NCI-H226 (cell line): ENCODE measurements at places on chromosomes 16 and 17.

DNA sequence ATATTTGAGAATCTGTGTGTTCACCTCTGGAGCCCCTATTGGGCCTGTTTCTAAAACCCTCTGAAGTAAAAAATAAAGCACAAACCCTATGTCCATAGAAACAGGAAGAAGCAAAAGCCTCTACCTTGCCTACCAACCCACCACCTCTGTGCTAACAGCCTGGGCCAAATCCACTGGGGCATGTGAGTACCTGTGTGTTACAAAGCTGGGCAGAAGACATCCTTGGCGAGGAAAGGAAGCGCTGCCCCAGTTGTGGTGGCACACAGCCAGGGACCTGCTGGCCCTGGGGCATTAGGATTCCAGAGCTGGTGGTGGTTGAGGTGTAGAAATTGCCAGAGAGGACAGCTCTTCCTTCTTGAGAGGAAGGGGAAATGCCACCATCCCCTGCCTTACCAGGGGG is 30.0 kb downstream of the MYO18A start:
- DNase-seq, result no peak

DNA sequence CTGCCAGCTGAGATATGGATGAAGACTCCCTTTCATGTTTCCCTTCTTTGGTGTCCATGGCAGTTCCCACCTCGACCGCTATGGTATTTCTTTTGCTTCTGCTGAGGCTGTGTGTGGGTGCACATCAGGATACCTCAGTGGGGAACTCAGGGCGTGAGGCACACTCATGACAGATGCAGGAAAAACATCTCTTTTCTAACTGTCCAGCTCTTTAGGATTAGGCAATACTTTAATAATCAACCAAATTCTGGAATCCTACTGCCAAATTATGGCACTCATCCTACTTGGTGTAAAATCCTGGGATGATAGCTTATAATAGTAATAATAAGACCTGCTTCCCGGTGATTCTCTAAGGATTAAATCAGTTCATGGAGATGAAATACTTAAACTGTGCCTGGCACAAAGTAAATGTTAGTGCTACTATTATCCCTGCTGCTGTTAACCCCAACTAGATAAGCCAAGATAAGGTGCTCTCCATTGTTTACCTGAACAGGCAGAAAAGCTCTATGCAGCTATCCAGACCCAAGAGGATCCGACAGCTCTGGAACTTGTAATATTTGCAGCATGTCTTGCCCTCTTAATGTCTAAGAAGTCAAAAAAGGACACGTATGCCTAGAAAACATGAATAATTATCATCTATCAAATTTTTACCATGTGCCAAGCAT is 543.3 kb downstream of the WWOX start:
- DNase-seq, result no peak

GRCh38 chr17:71003736-71004135 is 834.4 kb downstream of the KCNJ2 start:
- DNase-seq, result no peak

DNA sequence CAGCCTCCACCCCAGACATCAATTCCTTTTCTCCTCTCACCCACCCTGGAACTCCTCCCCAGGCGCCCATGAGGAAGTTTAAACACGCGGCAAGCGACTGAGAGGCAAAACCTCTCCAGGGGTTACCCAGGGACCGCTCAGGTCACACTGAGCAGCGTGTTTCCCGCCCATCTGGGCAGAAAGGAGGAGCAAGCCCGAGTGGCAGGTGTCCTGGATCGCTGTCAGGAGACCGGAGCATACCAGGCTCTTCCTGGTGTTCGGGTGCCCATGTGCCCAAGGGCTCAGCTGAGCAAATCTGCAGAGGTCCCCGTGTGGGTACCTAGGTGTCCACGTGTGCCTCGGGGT is 491 bp downstream of the SLC25A19 start:
- peak; percentile 14 for DNase-seq

GRCh38 chr16:11986521-11987057 is 10.1 kb downstream of the SNX29 start:
- DNase-seq, result no peak

GRCh38 chr16:24409045-24409444 is 130.3 kb upstream of the RBBP6 start:
- DNase-seq, result no peak

- peak; percentile 90 for DNase-seq
Measured at GRCh38 chr17:75693500-75694481, 26.7 kb downstream of the SAP30BP start.

DNA sequence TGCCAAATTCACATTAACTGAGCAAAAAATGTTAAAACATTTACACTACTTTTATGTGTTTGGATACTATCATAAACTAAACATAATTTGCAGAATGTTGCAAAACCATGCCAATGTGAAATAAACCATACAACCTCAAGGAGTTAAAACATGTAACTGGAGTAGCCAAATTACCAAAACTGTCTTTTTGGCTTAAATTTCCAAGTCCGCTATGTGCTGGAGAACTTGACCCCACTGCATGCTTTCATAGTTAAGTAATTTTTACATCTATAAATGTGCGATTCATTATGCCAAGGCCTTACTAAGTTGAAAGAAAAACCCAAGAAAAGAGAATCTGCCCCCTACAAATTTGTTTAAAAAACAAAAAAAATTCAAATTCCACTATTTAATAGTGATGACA is 28.2 kb downstream of the BRD7 start:
- no peak for DNase-seq

DNA sequence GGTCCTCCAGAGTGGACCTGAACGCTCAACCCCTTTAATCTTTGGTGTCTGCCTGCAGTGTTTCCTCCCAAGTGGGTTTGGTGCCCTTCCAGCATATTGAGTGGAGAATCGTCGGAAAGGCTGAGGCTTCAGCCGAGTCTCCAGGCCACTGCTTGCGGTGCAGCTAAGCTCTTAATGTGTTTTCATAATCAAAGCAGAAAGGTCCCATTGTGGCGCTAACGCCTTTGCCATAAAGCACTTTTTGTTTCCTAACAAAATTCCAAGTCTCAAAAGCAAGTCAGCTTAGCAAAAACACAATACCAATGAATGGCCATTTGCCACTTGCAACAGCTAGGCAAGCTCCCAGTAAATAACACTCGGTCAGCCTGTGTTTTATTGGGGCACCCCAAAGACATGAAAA is 57.6 kb downstream of the KSR1 start:
- no peak for DNase-seq

GRCh38 chr17:61285526-61286320 is 113.9 kb upstream of the TBX2 start:
- no peak for DNase-seq

DNA sequence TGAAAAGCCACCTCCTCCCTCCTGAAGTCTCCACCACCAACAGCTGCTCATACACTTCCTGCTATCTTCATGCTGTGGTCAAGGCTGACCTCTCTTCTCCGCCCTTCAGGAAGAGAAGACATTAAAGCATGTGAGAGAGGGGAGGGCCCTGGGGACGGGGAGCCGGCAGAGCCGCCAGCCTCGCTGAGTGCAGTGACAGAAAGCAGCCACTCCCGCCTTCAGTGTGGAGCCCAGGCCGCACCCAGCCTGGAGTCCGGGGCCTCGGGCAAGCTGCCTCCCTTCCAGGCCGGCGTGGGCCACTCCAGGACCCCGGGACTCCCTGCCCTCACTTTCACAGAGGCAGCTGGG is 94.7 kb upstream of the TNRC6C start:
- DNase-seq, result no peak

- DNase-seq, result no peak
Measured at GRCh38 chr16:26497896-26498295, 568.8 kb upstream of the C16orf82 start.

GRCh38 chr17:75517297-75517865 is 1.1 kb downstream of the TSEN54 start:
- no peak for DNase-seq

DNA sequence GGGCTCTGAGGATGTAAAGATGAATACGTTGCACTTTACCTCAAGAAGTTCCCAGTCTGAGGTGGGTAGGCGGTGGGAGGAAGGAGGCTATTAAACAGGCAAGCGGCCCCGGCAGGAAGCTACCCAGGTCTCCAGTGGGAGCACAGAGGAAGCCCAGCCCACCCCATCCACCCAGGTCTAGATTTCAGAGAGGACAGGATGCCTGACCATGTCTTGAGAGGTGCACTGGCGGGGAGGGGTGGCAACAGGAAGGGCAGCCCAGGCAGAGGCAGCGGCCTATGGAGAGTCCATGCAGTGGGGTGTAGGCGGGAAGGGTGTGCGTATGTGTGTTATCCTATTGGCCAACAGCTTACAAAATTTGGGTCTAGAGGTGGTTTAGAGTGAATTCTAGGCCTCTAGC is 13.9 kb downstream of the SARM1 start:
- no peak for DNase-seq

- no peak for DNase-seq
Measured at GRCh38 chr17:8904686-8905085, 37.2 kb upstream of the PIK3R6 start.

GRCh38 chr17:38608648-38609047 is 2.9 kb upstream of the SRCIN1 start:
- no peak for DNase-seq

DNA sequence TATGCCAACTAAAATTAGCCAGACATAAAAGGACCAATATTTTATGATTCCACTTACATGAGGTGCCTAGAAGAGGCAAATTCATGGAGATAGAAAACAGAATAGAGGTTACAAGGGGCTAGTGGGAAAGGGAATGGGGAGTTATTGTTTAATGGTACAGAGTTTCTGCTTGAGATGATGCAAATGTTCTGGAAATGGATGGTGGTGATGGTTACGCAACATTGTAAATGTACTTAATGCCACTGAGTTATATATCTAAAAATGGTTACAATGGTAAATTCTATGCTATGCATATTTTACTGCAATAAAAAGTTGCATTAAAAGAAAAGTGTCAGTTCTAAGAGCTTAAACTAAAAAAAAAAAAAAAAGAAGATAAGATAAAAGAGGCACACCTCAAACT is 17.9 kb downstream of the MT1X start:
- DNase-seq, result no peak

DNA sequence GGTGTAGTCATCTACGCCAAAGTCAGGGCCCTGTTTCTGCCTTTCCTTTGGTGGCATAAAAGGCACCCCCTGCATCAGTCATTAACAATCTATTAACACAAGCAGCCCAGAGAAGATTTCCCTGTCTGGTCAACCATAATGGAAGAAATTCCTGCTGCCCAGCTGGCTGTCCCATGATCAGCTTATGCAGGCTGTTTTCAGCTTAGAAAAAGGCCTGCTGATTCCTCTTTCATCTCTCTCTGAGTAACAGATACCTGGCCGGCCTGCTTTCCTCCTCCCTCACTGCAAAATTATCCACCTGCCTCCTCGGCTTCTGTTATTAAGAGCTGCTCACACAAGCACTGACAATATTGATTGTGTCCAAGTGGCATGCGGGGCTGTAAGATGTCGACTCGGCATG is 70.3 kb upstream of the MMP2 start:
- DNase-seq, result no peak

DNA sequence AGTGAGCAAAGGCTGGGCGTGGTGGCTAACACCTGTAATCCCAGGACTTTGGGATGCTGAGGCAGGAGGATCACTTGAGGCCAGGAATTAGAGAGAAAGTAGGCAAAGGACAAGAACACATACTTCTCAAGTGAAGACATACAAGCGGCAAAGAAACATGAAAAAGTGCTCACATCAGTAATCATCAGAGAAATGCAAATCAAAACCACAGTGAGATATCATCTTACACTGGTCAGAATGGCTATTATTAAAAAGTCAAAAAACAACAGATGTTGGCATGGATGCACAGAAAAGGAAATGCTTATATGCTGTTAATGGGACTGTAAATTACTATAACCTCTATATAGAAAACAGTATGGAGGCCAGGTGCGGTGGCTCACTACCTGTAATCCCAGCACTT is 12.2 kb upstream of the SLX4 start:
- no peak for DNase-seq

GRCh38 chr16:51035711-51036110 is 115.4 kb downstream of the SALL1 start:
- no peak for DNase-seq

DNA sequence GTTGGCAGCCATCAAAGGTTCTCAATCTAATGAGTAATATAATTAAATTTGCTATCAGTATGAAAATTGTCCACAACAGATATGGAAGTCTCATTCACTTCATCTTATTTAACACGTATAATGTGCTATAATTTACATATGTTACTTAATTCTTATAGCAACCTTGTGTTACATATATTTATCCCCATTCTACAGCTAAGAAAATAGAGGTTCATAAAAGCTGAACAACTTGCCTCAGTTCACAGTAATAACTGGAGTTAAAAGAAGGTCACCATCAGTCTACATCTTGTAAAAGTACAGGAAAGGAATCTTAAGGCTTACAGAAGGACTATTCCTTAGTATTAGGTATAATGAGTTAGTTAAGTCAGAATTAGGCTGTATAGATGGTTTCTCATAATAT is 27.9 kb downstream of the STXBP4 start:
- no peak for DNase-seq

DNA sequence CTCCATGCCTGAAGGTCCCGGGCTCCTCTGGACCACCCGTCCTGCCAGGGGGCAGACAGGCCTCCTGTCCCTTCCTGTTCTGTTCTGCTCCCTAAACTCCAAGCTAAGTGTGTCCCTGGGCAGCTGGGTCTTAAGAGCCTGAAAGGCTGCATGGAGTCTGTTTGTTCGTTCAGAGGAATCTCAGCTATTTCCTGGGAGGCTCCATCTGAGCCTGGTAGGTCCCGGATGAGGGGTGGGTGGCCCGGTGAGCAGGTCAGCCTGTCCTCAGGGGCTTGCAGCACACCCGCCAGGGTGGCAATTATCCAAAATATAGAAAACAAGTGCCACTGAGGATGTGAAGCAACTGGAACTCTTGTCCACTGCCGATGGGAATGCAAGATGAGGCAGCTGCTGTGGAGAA is 12.6 kb downstream of the ACTG1 start:
- DNase-seq, result peak; percentile 36

- DNase-seq, result no peak
Measured at GRCh38 chr16:15553313-15554088, 89.5 kb downstream of the MARF1 start.

DNA sequence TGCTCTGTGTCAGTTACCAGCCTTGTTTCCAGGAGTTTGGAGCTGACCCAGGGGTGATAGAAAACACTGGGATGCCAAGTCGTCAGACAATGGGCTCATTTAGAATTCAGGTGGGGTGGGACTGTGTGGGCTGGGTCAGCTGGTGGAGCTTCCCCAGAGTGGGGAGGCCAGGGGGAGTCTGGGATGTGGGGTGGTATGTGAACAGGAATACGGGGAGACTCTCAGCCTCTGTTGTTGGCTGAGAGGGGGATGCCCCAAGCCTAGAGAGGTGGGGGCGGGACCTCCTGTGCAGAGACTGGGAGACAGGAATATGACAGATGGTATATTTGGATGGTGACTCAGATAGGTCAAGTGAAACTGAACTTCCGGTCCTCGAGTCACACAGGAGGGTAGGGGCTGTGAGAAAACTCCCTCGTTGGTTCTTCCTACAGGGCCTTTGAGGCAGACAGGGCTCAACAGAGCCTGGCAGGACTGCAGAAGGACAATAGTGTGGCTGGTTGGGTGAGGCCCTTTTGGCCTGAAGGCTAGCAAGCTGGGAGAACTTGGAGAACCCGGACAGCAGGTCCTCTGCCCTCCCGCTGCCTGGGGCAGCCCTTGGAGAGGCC is 23.7 kb downstream of the CDH1 start:
- DNase-seq, result peak; percentile 73

GRCh38 chr16:78743556-78743955 is 644.1 kb downstream of the WWOX start:
- DNase-seq, result no peak

GRCh38 chr16:68396481-68396880 is 51.8 kb downstream of the SMPD3 start:
- DNase-seq, result no peak
